ENCODE measurements at places on chromosomes 5 and 9. TPM values are rescaled to one million over a fixed set of nuclear protein-coding genes. Genes with fewer than 3 reads are reported as not detected.

DNA sequence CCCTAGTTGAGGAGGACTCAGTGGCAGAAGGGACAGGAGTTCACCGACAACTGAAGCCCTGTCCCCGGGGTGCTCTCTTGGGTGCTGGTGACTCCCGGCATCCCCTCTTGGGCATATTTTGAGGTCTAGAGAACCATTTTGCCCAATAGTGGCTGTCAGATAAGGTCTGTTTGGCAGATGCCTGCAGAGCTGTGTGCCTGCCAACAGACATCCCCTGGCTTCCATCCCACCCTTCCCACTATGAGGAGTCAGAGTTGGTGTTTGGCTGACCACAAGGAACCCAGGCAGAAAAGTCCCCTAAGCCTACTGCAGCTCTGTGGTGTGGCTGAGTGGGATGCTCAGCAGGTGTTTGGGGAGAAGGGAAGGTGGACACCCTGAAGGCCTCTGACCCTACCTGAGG, 207.0 kb downstream of the AUH start:
- no peak for DNase-seq

- DNase-seq: no peak
Observed at GRCh38 chr5:87421307-87421706, 8.6 kb upstream of the CCNH start.

IL31RA gene
- total RNA-seq: 1.9 TPM

DNA sequence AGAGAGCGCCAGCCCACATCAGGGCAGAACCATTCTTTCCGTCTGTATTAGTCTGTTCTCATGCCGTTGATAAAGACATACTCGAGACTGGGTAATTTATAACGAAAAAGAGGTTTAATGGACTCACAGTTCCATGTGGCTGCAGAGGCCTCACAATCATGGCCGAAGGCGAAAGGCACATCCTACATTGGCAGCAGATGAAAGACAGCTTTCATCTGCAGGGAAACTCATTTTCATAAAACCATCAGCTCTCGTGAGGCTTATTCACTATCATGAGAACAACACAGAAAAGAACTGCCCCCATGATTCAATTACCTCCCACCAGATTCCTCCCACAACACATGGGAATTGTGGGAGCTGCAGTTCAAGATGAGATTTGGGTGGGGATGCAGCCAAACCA, 4.7 kb upstream of the FSD1L start:
- DNase-seq: no peak

SPATA9 gene
- total RNA-seq: 1.7 TPM

SLCO4C1 gene
- total RNA-seq: 0.10 TPM

RANBP3L gene
- 1.2 TPM for total RNA-seq

DNA sequence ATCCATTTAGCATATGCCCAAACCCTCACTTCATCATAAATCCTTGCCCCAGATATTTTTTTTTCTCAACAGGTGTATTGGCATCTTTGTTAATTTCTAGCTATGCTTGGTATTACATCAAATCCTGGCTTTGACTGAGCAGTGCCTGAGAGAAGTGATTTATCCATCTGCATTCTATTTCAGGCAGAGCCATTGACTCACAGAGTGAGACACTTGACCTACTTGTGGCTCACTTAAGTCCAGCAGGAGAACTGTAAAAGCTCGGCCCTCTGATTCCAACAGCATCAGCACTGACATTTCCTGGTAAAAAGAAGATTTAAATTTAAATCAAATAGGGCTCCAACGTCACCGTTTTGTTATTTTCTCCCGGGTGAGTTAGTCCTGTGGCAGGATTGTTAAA, 93.4 kb downstream of the PLK2 start:
- DNase-seq: no peak

GRCh38 chr5:174897281-174897950, 173.0 kb downstream of the MSX2 start:
- DNase-seq: no peak

DNA sequence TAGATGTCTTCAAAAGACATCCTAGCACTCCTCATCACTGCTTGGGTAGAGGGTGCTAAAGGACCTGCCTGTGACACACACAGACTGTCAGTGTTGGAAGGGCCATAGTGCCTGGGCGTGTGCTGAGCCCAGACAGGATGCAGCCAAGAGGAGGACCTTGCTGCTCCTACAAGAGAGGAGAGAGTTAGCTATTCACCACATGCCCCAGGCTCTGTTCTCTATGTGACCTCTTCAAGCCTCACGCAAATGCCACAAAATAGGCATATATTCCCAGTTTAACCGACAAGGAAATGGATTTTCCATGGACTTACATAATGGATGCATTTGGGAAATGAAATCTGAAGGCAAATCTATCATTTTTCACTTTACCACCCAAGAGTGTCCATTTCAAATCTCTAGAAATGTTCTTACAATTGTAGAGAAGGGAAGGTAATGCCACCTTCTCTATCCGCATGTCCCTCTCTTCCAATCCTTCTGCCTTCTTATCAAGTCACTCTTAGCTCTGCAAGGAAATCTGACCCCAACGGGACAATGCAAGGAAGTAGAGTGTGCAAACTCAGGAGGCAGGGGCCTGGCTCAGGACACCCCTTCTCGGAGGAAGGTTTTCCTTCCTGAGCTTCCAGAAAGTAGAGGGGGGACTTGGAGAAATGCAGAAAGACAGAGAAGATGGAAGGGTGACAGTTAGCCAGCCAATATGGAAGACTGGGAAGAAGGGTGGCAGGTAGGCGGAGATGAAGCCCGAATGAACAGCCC, 49.5 kb downstream of the TRIM32 start:
- DNase-seq: no peak

DNA sequence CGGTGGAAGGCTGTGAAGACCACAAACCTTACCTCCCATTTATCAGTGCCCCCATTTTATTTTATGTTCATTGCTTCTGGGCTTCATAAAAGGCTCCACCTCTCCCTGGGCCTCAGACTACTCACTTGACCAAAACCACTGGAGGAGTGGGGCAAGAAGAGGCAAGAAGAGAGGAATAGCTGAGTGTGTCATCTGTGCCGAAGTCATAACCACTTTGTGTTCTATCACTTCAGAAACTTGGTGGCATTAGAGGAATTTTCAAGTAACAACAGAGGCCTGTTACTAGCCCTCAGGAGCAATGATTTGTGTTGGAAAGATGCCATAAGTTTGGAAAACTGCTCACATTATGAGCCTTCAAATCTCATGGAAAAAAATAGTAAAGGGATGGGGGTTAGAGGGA, 88.7 kb upstream of the PIK3R1 start:
- no peak for DNase-seq

Measured in chondrocyte (in vitro differentiated cells).